ENCODE measurements at places on chromosomes 11 and 22.

DNA sequence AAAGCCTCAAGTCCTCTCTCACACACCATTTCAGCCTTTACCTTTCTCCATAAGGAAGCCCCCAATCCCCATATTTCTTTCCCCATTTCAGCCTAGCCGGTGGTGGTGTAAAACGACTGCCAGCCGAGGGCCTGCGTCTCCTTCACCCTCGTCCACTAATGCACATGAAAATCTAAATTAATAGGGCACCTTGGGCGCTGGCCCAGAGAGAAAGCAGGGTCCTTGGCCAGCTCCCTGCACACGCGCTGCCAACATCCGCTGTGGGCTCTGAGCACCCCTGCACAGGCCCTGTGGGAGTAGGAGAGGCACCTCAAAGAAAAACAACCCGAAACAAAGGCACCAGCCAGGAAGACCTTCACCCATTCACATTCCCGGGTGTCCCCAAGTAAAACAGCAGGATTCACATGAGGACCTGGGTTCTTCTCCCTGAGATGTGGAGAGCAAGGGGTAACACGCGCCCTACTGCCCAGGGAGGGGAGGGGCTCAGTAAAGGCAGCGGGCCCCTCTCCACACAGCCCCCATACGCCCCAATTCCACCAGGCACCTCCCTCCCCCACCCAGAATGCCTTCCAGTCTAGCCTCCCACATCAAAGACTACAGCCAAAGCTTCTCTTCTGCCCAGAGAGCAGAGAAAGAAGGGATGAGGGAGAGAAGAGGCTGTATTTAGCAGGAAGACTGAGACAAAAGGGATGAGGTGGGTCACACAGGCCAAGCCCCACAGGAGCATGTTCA, 79.0 kb downstream of the MICAL3 start:
- no peak for DNase-seq

DNA sequence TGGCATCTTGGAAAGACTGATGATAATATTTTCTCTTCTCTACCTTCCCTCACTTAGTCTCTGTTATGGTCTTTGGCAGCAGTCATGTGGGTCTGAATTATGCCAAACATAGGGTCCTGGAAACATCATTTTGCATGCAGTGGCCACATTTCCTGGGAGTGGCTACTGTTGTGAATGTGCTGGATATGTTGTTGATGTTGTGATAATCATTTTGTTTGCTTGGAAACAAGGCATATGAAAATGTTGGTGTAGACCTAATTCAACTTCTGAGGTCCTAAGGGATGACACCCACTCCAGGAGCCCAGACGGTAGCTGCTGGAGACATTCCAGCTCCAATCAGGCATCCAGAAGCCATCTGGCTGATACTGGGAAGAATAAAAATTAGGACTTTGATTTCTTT, 109.7 kb downstream of the DCDC1 start:
- no peak for DNase-seq

- no peak for DNase-seq
These were observed 8.4 kb upstream of the CTR9 start for GRCh38 chr11:10742460-10743208.

DNA sequence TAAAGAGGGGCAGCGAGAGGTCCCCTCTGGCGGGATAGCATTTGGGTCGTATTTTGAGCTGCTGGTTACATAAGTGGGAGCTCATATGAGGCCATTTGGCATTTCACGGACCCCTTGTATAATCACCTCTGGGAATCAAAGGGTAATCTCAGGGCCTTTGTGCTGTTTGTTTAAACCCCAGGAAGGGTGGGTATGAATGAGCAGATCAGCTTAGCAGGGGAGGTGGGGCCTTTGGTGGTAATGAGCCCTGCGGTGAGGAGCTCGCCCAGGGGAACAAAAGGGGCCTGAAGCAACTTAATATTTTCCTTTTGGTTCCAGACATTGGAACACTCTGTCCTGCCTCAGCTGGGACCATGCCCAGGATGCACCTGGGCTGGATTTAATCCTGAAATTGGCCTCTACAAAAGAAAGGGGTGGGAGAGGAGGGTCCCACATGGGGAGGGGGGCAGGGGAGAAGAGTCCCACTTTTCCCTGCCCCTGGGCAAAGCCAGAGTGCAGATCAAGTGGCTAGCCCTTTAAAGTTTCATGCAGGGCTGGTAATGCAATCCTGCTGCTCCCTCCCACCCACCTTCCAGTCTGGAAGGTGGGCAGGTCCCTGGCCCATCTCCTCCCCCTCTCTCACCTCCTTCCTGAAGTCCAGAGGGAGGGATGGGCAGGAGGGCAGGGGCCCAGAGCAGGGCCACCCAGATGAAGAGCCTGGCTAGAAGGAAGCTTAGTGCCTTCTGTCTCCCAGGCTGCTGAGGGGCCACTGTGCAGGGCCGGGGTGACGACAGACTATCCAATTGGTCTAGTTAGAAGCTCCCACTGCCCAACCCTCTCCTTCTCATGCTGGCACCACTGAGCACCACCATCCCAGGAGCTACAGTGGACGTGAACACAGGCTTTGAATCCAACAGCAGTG, 10.5 kb downstream of the TSKU start:
- DNase-seq = no peak

- DNase-seq = no peak
These were observed 10.9 kb upstream of the WT1 start for GRCh38 chr11:32446227-32446626.

DNA sequence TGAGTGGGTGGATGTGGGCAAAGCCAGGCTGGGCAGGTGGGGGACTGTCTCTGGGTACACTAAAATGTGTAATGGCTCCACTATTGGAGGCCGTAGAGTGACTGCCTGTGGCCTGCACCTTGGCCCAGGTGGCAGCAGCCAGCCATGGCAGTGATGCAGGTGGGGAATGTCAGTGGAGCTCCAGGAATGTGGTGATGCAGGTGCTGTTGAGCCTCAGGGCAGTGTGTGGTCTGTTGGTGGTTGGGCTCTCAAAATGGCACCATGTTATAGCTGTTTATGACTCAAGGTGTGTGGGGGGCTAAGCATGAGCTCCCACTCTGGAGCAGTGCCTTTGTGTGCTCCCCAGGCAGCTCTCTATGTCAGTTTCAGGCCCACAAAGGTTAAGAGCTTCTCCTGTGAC, 40.2 kb upstream of the CCDC90B start:
- no peak for DNase-seq

- no peak for DNase-seq
These were observed 22.3 kb upstream of the NRGN start for GRCh38 chr11:124717421-124717785.

GRCh38 chr11:131667566-131667965, 297.2 kb downstream of the NTM start:
- DNase-seq = no peak

GRCh38 chr11:97683733-97684132, 1293.9 kb downstream of the JRKL start:
- DNase-seq = no peak

GRCh38 chr11:83566950-83567349, 280.8 kb upstream of the CCDC90B start:
- peak; percentile 22 for DNase-seq

- peak; percentile 63 for DNase-seq
These were observed 233.0 kb downstream of the FAM76B start for GRCh38 chr11:95556342-95557163.

- peak; percentile 65 for DNase-seq
These were observed 20.9 kb downstream of the SERGEF start for GRCh38 chr11:17991783-17992433.

DNA sequence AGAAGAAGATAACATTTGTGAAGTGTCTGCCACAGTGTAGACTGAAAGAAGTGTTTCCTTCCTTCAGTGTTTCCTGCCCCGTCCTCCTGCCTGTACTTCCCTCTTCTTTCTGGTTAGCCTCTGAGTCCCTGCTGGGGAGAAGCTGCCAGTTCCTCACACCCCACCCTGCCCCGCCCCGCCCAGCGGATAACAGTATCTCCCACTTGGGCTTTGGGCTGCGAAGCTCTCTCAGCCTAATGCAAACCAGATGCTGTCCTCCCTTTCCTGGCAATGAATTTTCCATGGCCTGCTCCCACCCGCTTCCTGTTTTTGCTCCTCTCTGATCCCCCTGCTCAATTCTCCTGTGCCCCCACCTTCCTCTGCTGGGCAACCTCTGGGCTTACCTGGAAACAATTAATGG, 5.2 kb upstream of the RAB3IL1 start:
- peak; percentile 76 for DNase-seq

All from suppressor macrophage treated with lipopolysaccharide for 1 hour (primary cell).